ENCODE measurements at places on chromosomes 1 and 21. TPM values are rescaled to one million over a fixed set of nuclear protein-coding genes. Genes with fewer than 3 reads are reported as not detected.

- no peak for DNase-seq
Observed at GRCh38 chr1:115091572-115091971, 2.3 kb upstream of the TSPAN2 start.

- DNase-seq: no peak
Observed at GRCh38 chr1:115732316-115732715, 36.2 kb downstream of the CASQ2 start.

DNA sequence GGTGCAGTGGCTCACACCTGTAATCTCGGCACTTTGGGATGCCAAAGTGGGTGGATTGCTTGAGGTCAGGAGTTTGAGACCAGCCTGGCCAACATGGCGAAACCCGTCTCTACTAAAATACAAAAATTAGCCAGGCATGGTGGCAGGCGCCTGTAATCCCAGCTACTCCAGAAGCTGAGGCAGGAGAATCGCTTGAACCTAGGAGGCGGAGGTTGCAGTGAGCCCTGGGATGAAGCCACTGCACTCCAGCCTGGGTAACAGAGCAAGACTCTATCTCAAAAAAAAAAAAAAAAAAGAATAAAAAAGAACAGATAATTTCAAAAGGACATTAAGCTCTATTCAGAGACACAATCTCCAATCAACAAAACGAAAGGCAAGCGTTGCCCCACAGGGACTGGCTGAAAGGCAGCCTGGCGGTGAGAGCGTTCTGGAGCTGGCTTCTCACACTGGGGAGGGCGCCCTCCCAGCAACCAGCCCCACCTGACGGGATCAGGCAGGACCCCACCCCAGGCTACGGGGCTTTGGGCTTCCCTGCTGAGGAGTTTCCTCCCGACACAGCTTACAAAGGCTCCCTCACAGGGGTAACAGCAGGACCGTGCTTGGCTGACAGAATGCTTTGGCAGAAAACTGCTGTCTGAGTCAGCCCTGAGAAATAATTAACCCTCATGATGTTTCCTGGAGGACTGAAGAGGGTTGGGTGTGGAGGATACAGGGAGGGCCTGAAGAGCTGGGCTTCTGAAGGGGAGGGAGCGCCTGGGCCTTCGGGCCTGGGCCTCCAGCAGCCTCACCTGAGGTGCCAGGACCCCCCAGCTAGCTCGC is 31.1 kb upstream of the SRP9 start:
- no peak for DNase-seq

S100A6 gene
- 288 TPM for polyA plus RNA-seq
